ENCODE measurements at places on chromosomes 1 and 21. TPM values are rescaled to one million over a fixed set of nuclear protein-coding genes. Genes with fewer than 3 reads are reported as not detected.

- DNase-seq, result no peak
These were observed 311.3 kb downstream of the NCAM2 start for GRCh38 chr21:21309510-21309909.

DNA sequence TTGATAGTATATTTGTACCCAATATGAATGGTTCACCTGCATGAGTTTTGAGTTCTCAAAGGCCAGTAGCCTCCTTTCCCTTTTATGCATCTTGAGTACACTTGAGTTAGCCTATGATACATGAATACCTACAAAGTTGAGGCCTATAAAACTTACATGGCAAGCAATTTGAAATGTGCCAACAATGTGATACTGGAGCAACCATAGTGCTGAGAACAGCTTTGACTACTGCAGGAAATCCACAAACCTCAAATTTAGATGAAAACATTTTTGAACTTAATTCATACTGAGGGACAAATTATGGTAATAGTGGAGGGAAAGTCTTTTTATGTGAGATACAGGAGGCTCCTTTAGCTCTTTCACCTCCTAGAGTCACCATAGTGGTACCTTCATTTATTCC is 37.4 kb downstream of the LEPR start:
- no peak for DNase-seq

DNA sequence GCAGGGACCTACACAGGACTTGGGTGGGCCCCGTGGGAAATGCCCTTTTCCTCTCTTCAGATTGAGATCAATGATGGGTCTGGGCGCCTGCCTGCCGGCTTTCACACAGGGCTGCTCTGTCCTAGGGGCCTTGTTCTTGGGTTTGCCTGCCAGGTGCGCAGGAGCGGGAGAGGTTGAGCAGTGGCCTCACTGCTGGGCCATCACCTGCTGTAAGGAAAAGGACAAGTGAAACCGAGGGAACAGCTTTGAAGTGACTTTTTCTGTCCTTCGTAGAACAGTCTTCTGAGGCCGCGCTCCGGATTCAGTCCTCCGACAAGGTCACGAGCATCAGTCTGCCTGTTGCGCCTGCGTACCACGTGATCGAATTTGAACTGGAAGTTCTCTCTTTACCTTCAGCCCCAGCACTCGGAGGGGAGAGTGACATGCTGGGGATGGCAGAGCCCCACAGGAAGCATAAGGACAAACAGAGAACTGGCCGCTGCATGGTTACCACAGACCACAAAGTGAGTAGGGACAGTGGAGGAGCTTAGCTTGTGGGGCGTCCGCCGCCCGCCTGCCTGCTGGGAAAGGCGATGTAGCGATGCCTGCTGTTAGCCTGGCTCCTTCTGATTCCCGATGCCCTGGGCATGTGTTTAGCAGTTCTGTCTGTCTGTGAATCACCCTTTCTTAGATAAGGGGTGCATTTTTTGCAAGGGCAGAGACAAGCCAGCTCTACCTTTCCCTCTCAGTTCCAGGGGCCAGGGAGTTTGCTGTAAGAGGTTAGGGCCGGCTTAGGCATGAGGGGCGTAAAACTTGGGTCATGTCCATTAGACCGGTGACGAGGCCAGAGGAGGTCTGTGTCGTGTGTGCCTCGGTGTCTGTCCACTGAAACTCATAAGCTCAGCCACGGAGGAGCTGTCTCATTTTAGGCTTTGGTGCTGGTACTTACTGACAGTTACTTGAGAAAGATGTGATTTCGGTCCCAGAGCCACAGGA is 19.5 kb upstream of the PWP2 start:
- no peak for DNase-seq

- no peak for DNase-seq
These were observed 20.5 kb downstream of the SYT2 start for GRCh38 chr1:202689493-202690342.

C1orf198 gene
- 35.0 TPM for total RNA-seq

Measured in HT-29 (cell line).